Cortex of kidney (tissue), 1 donor: ENCODE measurements at places on chromosomes 3 and 15.

DNA sequence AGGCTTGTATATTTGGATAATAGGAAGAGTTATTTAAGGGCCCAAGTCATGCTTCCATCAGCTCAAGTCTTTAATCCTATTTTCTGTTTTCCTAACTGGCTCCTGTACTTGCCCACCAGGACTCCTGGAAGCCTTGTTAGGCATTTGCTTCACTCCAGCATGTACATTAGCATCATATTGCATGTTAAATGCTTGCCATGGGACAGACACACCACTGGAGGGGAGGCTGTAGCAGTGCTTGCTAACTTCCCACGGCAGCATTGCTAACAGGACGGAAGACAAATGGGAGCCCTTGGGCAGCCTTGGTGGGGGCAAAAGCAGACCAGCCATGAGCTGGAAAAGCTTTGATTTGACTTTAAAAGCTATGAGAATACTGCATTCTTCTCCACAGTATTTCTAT lies 6.1 kb downstream of the TMOD2 start:
- DNase-seq: no peak

- DNase-seq: no peak
These were observed 722.9 kb upstream of the CFAP20DC start for GRCh38 chr3:59772416-59773408.

GRCh38 chr15:47817969-47818548 lies 100.8 kb downstream of the SEMA6D start:
- no peak for DNase-seq

GRCh38 chr3:150359381-150359780 lies 48.7 kb upstream of the TSC22D2 start:
- DNase-seq: no peak

DNA sequence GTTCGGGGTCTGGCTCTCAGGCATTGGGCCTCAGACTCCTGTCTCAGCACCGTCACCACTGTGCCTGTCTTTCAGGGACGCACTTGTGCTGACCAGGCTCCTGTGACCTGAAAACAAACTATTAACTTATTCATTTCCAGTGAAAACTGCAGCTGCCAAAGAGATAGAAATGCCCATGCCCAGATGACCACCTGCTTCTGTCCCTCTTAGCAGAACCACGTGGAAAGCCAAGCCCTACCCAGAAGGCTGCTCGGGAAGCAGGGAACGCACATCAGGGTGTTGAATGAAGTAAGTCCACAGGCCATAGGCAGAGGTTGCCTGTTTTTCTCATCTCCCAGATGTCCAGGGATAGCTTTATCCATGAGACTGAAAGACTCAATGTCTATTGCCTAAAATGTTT lies 219.3 kb downstream of the EBLN2 start:
- no peak for DNase-seq

- no peak for DNase-seq
These were observed 2.2 kb upstream of the PRKCD start for GRCh38 chr3:53158765-53159155.

- DNase-seq: no peak
These were observed 18.8 kb downstream of the TMEM207 start for GRCh38 chr3:190430906-190431305.

GRCh38 chr3:160106905-160107861 lies 118.0 kb upstream of the C3orf80 start:
- DNase-seq: no peak

- no peak for DNase-seq
These were observed 321.9 kb downstream of the ZPLD1 start for GRCh38 chr3:102756706-102757105.

GRCh38 chr3:50502584-50503423 lies 630 bp downstream of the CACNA2D2 start:
- DNase-seq: no peak

GRCh38 chr15:78249131-78249530 lies 14.8 kb upstream of the ACSBG1 start:
- no peak for DNase-seq

DNA sequence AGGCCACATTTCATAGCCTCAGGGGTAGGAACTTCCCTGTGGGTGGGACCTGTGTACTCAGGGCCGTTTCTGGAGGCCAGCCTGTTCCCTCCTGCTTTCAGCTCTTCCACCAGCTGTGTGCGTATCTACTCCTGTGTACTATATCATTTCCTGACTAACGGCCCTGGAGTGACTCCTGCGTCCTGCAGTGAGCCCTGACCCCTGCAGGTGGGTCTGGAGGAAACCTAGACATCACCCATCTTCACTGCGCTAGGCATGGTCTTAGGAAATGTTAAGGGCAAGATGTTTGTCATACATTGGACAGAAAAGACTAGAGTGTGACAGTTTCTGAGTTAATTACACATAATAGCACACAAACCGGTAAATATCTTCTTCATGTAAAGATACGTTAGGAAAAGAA lies 297.3 kb downstream of the GABRB3 start:
- no peak for DNase-seq

GRCh38 chr15:75008221-75008625 lies 12.9 kb downstream of the SCAMP5 start:
- no peak for DNase-seq

- no peak for DNase-seq
These were observed 277.9 kb upstream of the LMCD1 start for GRCh38 chr3:8223766-8224165.

DNA sequence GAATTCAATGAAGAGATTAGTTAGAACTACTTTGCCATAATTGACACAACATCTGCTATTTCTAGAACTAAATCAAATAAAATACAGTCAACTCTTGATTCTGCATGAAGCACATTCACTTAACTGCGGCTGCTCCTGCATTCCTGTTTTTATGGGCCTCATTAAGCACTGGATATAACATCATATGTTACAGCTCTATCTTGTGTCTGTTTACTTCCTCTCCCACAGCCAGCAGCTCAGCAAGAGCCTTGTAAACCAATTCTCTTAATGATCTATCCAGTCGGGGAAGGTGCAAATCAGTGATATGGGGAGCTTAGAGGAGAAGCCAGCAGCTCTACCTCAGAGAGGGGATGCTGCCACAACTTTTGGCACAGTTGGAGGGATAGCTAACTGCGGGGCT lies 329.2 kb downstream of the ARRDC4 start:
- DNase-seq: no peak

DNA sequence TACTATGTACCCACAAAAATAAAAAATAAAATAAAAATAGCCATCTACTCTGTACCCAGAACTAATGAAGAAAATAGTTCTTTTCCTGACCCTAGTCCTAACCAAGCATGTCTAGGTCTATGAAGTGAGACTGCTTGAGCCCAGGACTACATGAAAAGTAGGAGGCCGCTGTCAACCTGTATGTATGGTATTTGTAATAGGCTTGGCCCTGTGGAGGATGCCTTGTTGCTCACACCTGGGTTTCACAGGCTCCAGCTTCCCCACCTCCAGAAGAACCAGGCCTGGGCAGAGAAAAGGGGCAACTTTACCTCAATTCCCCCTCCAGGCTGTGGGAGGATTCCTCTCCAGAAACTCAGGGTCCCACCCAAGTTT lies 6.8 kb upstream of the PKM start:
- DNase-seq: no peak

DNA sequence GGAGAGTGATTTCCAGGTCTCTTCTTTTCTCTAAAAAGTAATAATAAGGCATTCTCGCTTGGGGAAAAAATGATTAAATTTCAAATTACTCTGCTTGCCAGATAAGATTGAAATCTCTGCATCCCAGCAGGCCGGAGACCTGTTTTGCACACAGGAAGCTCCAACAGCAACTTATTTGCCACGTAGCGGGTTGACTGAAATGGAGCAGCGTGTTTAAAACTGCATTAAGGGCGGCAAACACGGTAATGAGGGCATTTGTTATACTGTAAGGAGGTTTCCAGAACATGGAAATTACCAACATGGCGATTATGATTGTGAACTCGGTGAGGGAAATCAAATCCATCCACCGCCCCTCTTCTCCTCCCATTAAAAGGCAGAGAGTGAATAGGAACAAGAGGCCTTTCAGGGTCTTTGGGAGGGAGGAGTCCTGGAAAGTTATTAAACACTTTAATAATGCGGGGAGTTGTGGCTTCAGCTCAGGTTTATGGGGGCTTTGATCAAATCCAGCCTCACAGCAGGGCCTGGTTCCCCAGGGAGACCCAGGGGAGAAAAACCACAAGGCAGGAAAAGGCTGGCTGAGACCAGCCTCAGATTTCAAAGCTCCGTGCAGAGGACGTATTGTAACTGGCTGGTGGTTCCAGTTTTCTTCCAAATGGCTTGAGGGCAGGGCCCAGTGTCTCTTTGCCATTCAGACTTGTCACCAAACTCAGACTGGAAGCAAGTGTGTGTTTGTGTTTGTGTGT lies 242.3 kb downstream of the TLE3 start:
- DNase-seq: no peak

DNA sequence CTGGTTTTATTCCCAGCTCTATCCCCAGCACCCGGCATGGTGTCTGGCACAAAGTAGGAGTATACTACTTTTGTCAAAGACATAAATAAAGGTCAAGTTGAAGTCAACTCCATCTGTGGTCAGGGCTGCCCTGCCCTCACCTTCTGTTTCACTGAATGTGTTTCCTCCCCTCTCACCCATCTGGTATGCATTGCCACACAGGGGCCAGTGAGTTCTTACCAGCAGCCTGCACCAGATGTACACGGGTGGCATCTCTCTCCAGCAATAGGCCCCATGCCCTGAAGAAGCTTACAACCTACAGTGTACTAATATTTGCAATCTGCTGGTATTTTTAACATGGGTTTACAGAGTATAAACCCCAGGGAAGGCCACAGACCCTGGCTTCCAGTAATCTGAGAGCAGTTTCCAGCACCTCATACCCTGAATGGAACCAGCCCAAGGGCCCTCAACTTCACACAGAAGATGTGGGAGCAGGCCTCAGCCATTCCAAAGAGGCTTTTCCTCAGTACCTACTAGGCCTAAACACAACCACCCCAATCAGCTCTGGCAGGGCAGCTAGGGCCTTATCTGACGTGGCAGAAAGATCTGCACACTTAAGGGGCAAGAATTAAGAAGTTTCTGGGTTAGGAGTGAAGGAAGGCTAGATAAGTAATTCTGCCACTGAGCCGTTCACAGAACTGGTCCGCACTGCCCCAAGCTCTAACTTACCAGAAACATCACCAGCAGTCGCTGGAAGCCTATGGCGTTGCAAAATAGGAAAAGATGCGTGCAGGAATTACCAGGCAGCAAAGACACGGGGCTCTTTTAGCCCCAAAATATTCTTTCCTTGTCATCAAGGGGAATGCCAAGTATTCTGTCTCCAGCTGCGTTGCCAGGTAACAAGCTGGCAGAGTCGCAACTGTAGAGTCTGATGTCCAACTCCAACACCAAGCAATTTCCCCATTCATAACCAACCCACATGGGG lies 2.1 kb downstream of the IDH2 start:
- DNase-seq: no peak

GRCh38 chr3:16982460-16982859 lies 97.7 kb downstream of the PLCL2 start:
- DNase-seq: no peak

DNA sequence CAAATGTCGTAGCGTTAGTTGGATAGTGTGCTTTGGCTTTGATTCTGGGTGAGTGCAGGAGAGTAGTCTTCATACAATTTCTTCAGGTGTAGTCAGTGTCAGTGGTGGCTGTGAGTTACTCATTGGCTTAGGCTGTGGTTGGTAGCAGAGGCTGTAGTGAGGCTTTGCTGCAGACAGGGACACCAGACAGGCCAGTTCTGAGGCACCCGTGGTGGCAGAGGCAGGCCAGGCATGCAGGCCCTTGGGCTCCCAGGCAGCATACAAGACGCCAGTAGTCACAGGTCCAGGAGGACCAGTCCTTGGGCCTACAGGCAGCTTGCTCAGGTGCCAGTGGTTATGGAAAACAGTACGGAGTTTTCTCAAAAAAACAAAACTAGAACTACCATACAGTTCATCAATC lies 61.3 kb downstream of the DMXL2 start:
- no peak for DNase-seq

- DNase-seq: no peak
These were observed 31.0 kb downstream of the SRGAP3 start for GRCh38 chr3:9218514-9218846.

DNA sequence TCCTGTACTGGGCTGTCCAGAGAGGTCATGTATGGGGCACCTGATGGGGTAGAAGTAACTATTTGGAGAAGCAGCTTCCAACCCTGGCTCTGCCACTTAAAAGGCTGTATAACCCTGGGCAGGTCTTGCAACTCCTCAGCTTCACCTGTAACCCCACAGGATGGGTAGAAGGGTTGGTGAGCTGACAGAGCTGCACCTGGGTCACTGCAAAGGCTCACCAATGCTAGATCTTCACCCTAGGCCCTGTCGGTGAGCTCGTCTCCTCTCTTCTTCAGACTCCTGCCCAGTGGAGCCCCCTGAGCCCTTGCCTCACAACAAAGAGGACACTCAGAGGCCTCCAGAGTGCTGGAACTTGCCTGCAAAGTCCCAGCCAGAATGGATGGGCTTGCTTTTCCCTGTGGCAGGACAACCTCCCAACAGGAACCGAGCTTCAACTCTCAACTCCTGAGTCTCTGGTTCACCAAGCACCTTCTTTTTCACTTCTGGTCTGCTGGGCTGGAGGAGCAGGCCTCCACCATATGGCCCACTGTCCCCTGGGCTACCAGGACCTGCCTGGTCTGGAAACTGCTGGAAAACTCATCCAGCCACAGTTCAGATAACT lies 45.9 kb downstream of the XXYLT1 start:
- DNase-seq: no peak

DNA sequence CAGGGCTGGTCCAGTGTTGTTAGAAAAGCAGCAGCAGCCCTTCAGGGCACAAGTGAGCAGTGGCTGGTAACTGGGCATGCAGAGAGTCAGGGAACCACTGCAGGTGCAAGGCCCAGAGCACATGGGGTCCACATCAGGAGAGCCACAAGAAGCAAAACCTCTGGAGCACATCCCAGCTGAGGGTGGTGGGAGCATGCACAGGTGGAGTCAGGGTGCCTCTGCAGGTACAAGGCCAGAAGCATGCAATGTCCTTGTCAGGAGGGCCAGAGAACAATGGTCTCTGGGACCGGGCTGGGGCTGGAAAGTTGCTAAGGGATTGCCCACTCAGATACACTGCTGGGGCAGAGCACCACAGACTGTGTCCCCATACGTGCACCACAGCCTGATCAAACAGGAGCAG lies 226.1 kb upstream of the UBE2E2 start:
- DNase-seq: no peak

- no peak for DNase-seq
These were observed 181.8 kb downstream of the PDCD6IP start for GRCh38 chr3:33980252-33980651.

GRCh38 chr3:150253622-150254021 lies 154.5 kb upstream of the TSC22D2 start:
- no peak for DNase-seq

DNA sequence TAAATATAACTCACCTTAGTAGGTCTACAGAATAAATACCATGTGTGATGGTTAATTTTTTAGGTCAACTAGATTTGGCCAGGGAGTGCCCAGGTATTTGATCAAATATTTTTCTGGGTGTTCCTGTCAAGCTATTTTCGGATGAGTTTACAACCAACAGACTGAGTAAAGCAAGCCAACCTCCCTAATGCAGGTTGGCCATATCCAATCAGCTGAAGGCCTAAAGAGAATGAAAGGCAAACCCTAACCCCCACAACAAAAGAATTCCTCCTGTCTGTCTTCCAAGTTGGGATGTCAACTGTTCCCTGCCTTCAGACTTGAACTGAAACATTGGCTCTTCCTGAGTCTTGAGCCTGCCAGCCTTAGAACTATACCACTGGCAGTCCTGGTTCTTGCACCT lies 28.6 kb downstream of the TASOR start:
- no peak for DNase-seq

- DNase-seq: no peak
These were observed 12.5 kb downstream of the CTSH start for GRCh38 chr15:78932258-78932808.

- no peak for DNase-seq
These were observed 43.5 kb downstream of the GOLGA6L2 start for GRCh38 chr15:23403550-23403949.
